CD8-positive, alpha-beta memory T cell (primary cell): ENCODE measurements at places on chromosomes 2 and 18.

DNA sequence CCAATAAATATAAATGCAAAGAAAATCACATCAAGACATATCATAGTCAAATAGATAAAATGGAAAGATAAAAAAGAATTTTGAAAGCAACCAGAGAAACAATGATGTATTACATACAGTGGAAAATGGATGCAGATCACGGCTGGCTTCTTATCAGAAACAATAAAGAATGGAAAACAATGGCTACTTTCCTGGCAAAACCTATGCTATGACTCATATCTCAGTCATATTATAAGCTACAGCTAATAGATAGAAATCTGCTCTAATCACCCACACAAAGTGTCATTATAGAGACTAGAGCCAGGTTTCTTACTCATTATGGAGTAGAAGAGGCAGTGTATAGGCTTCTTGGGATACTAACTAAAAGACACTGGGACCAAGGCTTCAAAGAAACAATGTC, 93.5 kb upstream of the TACR1 start:
- DNase-seq, result no peak

GRCh38 chr2:19538411-19538963, 180.1 kb upstream of the OSR1 start:
- no peak for DNase-seq

GRCh38 chr2:25335971-25336370, 5.8 kb downstream of the DNMT3A start:
- DNase-seq, result no peak

- DNase-seq, result peak; percentile 63
Measured at GRCh38 chr2:64654063-64654811, 524 bp upstream of the SERTAD2 start.
